ENCODE measurements at places on chromosomes 12 and 14.

- DNase-seq, result no peak
Measured at GRCh38 chr12:2319737-2320506, 267.1 kb downstream of the CACNA1C start.

DNA sequence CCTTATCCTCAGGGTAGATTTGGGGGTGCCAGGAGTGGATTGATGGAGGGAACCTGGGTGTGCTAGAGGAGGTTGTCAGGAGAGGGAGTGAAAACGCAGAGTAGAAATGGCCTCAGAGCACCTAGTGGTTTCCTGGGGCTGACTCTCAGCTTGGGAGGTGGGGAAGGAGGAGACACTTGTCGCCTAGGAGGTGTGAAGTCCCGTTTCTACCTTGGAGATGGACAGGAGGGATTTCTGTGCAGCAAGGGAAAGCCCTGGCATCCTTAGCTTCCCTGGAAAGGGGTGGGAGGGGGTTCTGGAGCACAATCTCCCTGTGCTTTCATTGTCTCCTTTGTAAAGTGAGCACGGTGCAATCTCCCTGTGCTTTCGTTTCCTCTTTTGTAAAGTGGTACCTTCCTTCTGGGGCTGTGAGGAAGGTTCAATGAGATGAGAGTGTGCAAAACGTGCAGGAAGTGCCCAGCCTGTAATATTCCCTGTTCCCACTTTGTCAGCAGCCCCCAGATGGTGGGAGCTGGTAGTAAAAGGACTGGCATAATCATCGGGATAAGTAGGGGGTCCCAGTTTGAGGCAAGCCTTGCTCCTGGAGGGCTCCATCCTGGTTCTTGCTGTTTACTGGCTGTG is 1.6 kb downstream of the OAS3 start:
- no peak for DNase-seq

DNA sequence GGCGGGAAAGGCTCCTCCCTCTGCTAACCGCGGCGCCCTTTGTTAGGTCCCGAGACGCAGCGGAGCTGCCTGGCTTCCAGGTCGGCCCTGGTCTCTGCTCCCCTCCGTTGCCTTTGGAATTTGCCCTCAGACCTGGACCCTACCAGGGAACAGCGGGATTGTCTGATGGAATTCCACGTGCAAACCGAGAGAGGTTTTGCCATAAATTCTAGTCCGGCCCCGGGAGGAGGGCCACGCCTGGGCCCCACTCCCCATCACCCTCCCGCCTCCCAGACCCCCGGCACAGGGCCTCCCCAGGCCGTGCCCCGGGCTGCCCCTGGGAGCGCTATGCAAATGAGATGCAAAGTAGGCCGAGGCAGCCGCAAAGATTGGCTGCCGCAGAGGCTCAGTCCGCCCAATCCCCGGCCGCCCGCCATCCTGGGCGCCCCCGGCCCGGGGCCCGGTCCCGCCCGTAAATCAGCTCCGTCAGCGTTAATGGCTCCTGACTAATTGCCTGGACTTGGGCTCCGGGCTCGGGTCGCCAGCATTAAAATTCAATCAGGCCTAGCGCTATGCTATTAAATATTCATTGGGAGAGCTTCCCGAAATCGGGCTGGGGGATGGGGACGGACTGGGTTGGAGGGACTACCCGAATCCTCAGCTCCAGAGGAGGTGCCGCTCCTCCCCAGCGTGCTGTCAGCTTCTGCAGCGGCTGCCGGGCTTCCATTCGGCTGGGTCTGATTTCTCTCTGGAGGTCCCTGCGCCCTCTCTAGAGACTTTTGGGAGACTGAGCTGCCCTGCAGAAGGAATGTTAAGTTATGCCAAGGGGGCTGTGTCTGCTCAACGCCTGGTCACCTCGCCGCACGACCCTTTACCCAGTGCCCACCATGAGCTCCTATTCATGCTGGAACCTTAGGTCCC is 15.7 kb upstream of the FIGNL2 start:
- DNase-seq, result no peak

GRCh38 chr14:30193845-30194501 is 266.3 kb upstream of the PRKD1 start:
- no peak for DNase-seq

- peak; percentile 57 for DNase-seq
Measured at GRCh38 chr14:100662879-100663760, 63.6 kb upstream of the DLK1 start.

GRCh38 chr12:98222135-98222534 is 293.3 kb upstream of the TMPO start:
- DNase-seq, result no peak

- no peak for DNase-seq
Measured at GRCh38 chr14:85241022-85241855, 288.7 kb upstream of the FLRT2 start.

DNA sequence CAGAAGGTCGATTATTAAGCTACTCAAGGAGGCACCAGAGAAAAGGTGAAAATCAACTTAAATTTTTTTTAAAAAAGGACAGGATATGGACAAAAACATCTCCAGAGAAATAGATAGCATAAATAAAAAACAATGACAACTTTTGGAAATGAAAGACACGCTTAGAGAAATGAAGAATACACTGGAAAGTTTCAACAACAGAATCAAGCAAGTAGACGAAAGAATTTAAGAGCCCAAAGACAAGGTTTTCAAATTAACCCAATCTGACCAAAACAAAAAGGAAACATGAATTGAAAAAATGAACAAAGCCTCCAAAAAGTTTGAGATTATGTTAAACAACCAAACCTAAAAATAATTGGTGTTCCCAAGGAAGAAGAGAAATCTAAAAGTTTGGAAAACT is 191.1 kb upstream of the BMP4 start:
- DNase-seq, result no peak

- DNase-seq, result no peak
Measured at GRCh38 chr12:117064596-117064995, 34.6 kb downstream of the TESC start.

- DNase-seq, result no peak
Measured at GRCh38 chr14:37824939-37825712, 229.7 kb downstream of the TTC6 start.

- no peak for DNase-seq
Measured at GRCh38 chr12:29551812-29552211, 54.3 kb upstream of the OVCH1 start.

DNA sequence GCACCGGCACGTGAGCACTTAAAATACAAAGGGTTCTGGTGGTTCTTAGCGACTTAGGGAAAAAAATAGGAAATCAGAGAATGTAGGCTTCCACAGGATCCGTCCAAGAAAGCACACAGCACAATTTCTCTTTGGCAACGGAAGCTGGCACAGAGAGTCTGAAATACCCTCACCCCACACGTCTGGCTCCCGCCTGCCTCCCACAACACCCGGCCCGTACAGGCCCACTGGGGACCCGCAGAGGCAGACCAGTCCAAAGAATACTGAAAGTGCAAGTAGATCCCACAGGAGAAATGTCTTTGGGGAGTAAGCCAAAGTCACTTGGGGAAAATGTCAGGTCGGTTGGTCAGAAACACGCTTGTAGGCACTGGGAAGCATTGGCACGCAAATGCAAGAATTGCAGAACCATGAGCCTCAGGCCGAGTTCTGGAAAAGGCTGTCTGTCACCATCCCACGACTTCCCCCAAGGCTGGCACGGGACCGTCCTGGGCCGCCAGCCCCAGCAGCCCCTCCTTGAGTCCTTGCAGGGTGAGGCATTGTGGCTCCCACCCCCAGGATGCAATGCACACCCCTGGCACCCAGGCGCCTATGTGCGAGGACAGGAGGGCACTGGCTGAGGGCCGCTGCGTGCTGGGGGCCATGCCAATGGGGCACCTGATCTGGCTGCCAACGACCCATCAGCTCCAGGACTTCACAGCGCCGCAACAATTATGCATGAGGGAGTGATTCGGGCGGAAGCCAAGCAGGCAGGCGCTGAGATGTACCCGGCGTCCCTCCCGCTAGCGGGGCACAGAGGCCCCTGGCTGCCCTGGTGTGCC is 29.7 kb downstream of the CHGA start:
- DNase-seq, result no peak

GRCh38 chr12:109861689-109862314 is 18.5 kb downstream of the GLTP start:
- DNase-seq, result no peak

- no peak for DNase-seq
Measured at GRCh38 chr12:98126637-98127335, 388.6 kb upstream of the TMPO start.

DNA sequence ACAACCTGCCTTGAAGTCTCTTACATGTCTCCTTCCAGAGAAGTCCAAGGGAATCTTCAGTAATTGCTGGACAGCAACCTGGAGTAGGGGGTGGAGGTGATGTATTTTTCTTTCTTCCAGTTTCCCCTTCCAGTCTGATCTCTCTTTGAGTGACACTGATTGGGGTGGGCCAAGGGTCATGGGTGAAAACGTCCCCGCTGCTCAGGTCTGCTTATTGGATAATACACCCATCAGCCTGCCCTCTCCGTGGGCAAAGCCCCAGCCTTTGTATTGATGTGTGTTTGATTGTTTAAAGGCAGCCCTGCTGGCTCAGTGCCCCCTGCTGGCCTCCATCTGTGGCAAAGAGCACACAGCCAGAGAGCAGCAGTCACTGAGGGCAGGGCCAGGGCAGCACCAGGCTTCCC is 35.7 kb upstream of the ATP2A2 start:
- peak; percentile 23 for DNase-seq

DNA sequence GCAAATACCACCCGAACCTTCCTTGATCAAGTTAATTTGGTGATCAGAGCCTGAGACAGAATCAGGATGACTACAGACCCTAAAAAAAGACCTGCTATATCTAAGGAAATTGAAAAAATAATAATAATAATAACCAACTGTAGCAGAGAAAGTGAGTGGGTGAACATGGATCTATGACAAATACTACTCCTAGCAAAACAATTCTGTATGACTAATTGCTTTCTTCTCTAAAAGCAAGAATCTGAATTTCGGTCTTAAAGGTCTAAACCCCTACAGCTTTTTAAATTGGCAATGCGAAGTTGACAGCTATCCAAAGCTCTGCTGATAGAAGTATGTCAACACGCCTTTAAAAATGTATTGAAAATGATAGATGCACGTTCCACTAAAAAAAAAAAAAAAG is 102.2 kb downstream of the PRKAB1 start:
- no peak for DNase-seq

DNA sequence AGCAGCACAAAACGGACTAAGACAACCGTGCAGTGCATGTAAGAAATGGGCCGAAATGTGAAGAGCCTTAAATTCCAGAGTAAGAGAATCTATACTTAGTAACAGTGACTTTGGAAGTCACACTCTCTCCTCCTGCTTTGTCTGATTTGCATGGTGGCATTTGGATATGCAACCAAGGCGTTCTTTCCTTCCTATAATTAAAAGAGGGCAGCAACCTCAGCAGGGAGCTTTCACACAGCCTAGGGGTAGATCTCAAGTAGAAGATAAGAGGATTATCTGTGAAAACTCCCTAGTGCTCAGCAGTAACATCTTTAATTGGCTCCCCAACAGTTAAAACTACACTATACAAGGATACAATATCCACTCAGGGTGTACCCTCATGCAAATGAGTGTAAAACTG is 16.5 kb downstream of the GMFB start:
- DNase-seq, result no peak

DNA sequence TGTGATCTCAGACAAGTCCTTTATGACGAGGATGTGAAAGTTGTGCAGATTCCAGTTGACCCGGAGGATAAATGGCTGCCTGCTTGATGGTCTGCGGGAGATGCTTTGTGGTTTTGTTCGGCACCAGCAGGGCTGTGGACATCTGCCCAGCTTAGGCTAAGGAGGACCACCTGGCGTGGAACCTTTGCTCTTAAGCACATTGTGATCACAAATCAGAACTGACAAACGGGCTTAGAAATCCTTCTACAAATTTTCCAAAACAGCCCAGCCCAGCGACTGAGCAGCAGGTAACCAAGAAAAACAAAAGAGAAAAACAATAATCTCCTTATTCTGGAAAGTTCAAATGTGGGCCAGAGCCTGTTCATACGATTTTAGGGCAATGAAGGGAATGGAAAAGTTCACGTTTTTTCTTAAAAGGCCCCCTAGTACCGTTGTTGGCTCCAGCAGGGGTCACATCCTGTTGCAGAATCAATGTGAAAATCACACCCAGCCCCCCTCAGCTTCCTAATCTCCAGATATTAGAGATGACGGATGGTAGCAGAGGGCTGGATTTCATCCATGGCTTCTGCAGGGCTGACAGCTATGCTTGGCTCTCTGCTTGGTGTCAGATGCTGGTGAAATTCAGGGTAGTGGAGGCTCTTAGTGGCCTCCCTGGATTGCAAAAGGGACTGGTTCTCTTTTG is 81.1 kb upstream of the RFLNA start:
- no peak for DNase-seq

GRCh38 chr14:92729634-92730358 is 18.6 kb downstream of the LGMN start:
- no peak for DNase-seq

DNA sequence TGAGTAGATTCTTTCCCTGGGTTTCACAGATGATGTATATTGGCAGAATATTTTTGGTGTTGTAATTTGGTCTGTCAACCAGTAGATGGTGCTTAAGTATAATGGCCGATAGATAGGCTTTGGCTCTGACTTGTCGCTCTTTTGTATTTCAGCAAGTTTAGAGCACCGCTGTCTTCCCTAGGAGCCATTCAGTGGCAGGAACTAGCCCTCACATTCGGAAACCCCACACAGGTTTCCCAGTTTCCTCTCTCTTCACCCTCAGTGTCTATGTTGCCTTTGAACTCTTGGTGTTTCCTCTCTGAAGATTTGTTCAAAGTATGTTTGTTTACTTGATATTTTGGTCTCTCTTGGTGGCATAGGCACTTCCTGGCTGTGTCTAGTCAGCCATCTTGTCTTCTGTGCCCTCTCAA is 102.2 kb downstream of the GPHN start:
- DNase-seq, result no peak

DNA sequence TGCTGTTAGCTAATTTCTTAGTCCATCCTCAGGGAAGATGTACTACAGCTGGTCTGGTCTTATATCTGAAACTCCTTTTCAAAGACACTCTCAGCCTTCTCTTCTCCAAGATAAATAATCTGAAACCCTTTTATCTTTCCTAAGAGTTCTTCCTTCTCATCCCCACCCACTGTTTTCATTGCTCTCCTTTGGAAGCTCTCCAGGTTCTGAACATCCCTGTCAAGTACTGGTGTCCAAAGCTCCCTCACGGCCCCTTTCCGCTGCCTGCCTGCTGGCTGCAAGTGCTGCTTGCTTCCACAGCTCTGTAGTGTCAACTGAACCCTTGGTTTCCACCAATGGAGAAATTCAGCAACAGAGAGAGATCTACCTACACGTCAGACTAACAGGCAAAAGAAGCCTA is 6.6 kb upstream of the SLC6A13 start:
- DNase-seq, result no peak

DNA sequence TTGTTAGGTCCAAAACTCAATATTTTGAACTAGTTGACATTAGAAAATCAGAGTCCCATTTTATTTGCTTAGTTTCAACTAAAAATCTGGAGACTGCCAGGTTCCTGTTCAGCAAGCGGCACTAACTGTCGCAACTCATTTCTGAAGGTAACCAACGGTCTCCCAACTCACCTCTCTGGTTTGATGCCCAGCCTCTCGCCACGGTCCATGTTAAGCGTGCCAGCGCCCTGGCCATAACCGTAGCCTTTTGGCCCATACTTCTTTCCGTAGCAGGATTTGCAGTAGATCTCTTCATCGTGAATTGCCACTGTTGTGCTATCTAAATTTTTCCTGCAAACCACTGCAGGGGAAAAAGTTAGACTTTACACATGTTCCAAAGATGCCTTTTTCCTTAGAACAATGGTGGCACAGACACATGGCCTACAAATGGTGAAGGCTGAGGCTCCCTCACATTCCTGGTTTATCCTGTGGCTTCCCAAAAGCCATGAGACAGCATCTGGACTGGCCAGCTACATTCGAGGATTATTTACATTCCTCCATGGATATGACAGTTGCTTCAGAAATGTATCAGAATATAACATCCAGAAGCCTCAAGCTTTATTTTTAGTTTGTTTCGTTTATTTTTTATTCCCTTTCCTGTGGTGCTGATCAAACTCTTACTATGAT is 15.7 kb downstream of the CSRP2 start:
- DNase-seq, result no peak
